ENCODE measurements at places on chromosomes 1 and 21.
A peak's percentile ranks its signal among the peaks of the same experiment; 100 is the strongest.

DNA sequence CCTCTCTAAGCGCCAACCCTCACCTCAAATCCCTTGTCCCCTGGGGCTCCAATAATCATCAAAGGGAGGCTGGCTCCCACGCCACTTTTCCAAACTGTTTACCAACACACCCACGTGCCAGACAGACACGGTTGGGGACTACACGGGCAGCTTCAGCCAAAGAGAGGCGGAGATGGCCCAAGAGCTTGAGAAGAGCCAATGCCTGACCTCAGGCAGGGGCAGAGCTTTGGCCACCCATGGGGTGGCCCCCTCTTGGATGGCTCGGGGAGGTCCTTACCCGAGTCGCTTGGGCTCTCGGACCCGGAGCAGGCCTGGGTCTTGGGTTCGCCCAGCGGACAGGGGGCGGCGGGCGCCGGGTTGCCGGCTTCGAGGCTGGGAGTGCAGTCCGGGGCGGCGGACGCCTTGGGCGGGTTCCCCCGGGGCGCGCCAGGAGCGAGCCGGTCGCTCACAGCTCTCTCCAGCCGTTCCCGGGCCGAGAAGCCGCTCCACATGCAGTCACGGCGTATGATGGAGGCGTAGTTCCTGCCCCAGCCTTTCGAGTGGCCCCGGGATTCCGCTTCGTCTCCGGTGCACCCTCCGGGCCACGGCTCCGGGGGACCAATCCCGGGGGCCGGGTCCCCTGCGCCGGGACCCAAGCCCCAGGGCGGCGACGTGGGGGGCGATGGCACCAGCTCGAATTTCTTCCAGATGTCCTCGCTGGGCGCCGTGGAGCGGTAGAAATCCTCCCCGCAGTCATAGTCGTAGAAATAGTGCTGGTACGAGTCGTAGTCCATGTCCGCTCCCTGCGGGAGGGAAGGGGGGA, 854 bp downstream of the MYCL start:
- DNase-seq, result no peak

- no peak for DNase-seq
Observed at GRCh38 chr21:14952916-14953315, 111.9 kb downstream of the NRIP1 start.

GRCh38 chr1:8425781-8426161, 107.9 kb downstream of the SLC45A1 start:
- DNase-seq, result no peak

GRCh38 chr1:94481473-94481933, 60.1 kb downstream of the F3 start:
- DNase-seq, result peak; percentile 47

GRCh38 chr1:167648252-167648849, 18.3 kb downstream of the RCSD1 start:
- DNase-seq, result no peak

GRCh38 chr1:81053826-81054225, 746.9 kb upstream of the ADGRL2 start:
- DNase-seq, result no peak

GRCh38 chr21:44802396-44803153, 955 bp upstream of the UBE2G2 start:
- no peak for DNase-seq

- no peak for DNase-seq
Observed at GRCh38 chr1:151711044-151711800, 5.4 kb downstream of the CELF3 start.

DNA sequence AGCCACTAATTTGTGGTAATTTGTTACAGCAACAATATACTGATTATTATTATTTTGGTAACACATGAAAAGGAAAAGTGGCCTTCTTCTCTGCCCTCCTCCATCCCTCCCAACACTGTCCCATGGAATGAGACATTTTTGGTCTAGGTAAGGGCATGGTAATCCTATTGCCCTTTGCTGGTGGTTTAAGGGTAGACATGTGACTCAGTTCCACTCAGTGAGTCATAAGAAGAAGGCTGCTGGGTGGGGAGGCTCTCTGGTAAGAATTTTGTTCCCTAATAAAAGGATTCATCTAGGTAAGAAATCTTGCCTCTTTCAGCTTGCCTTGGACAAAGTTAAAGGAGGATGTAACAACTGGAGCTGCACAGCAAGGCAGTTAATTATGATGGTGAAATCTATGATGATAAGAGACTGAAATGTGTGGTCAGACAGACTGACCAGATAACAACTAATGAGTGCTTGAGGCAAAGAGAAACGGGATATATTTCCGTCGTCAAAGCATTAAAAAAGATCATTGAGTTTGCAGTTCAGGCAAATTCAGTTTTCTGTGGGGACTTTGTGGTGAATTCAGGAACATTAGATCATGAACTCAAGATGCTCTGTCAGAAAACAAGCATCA, 232.0 kb upstream of the KCNK2 start:
- no peak for DNase-seq

- no peak for DNase-seq
Observed at GRCh38 chr1:24586119-24586518, 30.2 kb downstream of the NCMAP start.

DNA sequence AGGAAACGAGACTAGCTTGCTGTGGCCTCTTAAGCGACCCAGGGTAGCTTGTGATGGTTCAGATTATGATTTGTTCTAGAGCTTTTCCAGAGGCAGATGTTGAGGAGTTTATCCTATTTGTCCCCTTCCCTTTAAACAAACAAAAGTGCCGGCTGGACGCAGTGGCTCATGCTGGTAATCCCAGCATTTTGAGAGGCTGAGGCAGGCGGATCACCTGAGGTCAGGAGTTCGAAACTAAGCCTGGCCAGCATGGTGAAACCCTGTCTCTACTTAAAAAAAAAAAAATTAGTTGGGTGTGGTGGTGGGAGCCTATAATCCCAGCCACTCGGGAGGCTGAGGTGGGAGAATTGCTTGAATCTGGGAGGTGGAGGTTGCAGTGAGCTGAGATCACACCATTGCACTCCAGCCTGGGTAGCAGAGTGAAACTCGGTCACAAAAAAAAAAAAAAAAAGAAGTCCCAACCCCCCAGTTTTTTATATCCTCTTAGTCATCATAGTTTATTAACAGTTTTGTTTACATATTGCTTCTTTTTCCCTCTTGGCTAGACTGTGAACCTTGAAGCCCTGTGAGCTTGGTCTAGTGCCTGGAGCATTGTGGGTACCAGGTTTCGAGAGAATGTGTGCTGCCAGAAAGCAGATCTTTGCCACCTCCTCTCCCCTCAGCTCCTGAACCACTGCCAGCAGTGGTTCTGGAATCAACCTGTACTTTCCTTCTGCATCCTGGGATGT, 29.8 kb downstream of the MAPKAPK2 start:
- DNase-seq, result no peak

GRCh38 chr1:78980511-78980910, 26.0 kb downstream of the ADGRL4 start:
- DNase-seq, result no peak

- DNase-seq, result no peak
Observed at GRCh38 chr1:186214791-186215190, 160.3 kb downstream of the TPR start.

DNA sequence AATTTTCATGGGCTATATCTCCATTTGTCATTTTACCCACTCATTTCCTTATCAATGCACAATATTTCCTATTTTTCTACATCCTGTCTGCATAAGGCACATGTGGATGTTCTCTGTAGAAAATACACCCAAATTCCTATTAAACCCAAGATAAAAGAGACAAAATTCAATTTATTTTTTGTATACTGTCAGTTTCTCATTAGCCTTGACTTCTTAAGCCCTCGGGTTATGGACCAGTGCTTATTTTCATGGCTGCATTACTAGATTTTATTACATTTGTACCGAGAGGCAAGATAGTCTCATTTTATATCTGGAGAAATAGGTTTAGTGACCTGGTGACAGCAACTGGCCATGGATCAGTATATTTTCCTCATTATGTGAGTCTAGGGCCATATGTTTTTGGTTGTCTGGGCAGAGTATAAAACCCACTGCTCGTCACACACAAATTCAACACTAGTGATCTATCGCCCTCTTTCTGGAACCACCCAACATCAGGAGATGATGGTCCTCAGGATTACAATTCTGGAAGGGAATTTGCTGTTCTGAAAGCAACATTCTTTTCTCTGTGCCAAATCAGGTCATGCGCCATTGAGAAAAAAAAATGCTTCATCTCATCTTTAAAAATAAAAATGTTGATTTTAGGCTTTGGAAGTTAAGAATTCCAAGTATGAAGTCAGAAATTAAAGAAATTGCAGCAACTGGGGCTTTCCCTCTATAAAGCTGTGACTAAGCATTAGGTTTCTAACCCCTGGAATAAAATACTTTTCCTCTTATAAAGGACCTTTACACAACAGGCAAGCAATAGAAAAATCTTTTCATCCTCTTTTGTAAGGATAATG, 81.4 kb downstream of the ASTN1 start:
- peak; percentile 12 for DNase-seq

DNA sequence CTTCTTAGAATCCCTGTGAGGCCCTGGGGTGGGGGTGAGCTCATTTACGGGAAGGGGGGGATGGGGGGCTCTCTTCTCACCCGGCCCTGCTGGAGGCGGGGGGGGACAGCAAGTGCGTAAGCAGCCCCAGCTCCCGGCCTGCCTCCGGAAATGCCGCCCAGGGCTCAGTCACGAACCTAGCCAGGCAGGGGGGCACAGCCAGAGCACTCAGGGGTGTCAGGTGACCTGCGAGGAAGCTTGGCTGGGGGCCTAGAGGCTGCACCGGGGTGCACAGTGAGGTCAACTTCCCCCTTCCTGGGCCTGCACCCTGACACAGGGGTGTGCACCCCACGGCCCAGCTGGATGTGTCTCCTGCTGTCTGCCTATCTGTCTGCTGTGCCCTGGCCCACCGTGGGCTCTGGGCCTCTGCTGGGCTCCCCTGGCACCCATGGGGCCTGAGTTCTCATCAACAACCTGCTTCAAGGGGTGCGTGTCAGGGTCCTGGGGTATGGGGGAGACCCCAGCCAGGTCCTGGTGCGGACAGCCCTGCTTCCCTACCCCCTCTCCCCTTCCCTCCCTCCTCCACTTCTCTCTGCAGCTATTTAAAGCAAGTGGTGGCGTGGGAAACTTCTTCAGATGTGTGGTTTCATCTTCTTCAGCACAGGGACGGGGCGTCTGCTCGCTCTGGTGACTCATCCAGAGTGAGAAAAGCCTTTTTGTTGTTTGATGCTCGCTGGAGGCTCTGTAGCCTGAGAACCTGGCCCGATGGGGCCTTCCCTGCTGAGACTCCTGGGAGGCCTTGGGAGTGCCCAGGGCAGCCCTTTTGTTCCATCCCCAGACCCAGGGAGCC, 92.5 kb upstream of the RUNX3 start:
- peak; percentile 92 for DNase-seq

DNA sequence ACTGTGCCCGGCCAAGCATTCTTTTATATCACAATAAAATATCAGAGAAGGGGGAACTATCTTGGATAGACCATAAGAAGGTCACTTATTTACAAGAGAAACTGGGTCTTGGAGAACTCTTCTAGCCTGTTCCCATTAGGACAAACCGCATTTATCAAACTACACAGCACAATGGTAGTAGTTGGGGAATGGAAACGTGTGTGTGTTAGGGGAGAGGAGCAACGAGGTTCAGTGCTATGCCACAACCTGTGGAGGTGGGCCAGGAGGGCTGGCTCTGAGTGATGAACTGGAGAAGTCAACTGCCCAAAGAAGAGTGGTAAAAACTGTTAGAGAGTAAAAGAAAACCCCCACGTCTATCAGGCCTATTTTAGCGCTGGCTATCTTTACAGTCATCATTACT, 1.6 kb downstream of the DONSON start:
- no peak for DNase-seq

GRCh38 chr1:203926025-203926540, 64.7 kb downstream of the SNRPE start:
- DNase-seq, result no peak

DNA sequence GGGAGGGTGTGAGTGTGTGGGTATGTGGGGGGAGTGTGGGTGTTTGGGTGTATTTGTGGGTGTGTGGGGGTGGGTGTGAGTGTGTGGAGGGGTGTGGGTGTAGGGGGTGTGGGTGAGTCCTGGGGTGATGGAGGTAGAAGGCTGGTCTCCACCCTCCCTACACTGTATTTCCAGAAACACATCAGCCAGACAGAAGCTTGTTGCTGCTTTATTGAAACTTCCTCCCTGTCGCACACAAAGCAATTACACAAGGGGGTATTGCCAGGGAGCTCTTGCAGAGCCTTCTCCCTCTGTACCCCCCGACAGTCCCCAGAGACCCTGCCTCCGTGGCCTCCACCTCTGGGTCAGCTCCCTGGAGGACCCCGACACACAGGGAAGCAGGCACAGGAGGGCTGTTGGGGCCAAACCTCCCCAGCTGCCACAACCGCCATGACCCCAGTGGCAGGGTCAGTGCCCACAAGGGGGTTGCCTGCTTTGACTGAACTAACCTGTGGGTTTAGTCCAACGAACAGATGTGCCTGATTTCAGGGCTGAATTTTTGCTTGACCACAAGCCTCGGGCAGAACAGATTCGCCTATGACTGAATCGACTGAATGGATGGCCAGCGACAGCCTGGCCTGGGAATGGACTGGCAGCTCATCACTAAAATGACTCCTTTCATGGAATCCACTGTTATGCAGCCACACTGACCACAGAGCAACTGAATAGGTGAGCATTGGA, 9.1 kb upstream of the MATN1 start:
- peak; percentile 88 for DNase-seq

GRCh38 chr1:905071-905749, 18.5 kb upstream of the SAMD11 start:
- no peak for DNase-seq

DNA sequence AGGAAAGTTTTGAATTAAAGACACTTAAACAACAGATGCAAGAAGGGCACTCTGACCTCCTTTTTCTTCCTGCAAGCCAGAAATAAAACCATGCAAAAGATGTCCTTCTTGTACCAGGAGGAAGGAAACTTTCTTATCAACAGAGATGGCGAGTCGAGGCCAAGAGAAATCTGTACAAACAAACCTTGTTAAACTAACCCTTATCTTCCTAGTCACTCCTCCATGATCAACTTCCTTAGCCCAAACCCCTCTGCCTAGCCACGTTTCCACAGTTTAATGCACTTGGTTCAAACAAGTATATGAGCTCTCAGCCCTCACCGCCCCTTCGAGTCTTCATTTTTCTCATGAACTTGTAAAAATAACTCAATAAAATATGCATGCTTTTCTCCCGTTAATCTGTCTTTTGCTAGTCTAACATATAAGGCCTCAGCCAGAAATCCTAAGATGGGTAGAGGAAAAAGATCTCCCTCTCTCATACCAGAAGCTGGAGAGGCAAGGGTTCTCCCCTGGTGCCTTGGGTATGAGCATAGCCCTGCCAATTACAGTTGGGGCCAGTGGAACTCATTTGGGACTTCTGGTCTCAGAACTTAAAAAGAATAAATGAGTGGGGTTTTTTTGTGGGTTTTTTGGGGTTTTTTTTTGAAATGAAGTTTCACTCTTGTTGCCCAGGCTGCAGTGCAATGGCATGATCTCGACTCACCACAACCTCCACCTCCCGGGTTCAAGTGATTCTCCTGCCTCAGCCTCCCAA, 141.7 kb upstream of the SOD1 start:
- DNase-seq, result no peak

- no peak for DNase-seq
Observed at GRCh38 chr1:44608141-44608540, 66.1 kb downstream of the TMEM53 start.

All from kidney epithelial cell (primary cell).